ENCODE measurements at places on chromosomes 6 and 20. TPM values are rescaled to one million over a fixed set of nuclear protein-coding genes. Genes with fewer than 3 reads are reported as not detected.
A peak's percentile ranks its signal among the peaks of the same experiment; 100 is the strongest.

GRCh38 chr6:7108964-7109836 is 1.4 kb downstream of the RREB1 start:
- peak; percentile 88 for DNase-seq

GRCh38 chr20:34928411-34928810 is 27.2 kb downstream of the GSS start:
- no peak for DNase-seq

DNA sequence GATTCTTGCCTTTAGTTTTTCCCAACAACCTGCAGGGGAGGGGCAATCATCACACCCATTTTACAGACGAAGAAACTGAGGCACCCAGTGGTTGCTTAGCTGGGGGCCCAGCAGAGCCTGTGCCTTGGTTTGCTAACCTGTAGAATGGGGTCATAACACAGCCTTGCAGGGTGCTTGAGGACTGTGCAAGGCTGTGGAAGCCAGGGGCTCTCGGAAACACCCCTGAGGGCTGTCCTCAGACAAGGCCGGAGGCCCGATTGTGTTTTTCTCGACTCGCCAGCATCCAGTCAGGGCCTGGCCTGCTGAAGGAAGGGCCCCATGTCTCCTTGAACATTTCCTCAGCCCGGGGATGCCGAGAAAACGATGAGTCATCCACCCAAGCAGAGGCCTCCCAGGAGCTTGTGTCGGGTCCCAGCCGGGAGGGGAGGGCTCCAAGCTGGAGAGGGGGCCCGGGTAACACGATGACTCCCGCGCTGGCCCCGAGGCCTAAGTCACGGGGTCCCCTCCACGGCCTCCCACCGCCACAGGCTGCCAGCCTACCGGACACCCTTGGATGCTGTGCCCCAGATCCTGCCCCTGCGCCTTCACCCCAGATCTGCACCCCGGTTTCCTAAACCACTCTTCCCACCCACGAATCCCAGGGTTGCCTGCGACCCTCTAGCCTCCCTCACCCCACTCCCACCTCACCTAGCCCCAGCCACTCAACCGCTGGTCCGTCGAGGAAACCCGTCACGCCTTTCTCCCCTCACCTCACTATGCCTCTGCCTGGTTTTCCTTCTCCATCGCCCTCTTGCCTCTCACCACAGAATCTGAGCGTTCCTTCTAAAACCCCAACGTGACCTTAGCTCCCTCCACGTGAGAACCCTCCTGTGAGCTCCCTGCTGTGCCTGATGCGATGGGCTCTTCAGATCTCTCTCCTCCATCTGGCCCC is 10.6 kb downstream of the NOL4L start:
- DNase-seq = no peak

- no peak for DNase-seq
Observed at GRCh38 chr20:37246736-37247135, 14.9 kb downstream of the GHRH start.

- DNase-seq = no peak
Observed at GRCh38 chr20:16043931-16044330, 529.3 kb downstream of the KIF16B start.

GRCh38 chr6:10101551-10102252 is 313.2 kb downstream of the TFAP2A start:
- no peak for DNase-seq

DNA sequence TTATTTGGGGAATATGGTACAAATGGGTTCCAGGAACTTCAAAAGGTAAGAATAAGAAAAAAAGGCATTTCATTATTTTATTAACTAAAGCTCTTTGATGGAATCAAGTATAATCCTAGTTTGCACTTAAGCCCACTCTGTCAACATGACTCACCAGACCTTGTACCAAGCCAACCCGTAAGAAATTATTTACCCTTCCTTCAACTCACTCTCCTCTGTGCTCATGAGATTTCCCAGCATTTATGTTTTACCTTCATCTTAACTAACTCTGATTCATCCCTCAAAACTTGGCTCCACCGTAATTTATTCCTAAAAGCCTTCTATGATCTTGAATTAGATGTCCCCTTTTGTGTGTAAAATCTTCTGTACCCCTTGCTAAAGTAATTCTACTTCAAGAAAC is 308.7 kb downstream of the PKHD1 start:
- DNase-seq = no peak

DNA sequence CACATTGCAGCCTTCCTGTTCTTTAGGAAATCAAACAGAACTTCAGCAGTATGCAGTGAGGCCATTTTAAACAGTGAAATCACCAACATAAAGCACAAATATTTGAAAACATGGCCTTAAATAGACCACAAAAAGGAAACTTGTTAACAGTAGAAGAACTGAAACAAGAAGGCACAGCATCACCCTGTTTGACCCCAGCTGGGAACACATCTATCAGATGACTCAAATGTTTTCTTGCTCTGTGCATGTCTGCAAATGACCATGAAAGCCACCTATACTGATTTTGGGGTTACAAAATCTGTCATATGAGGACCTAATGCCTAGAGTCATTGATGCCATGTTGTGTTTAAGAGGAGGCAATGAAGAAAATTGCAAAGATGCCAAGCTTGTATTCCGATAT is 123.8 kb upstream of the ADGRF1 start:
- DNase-seq = no peak

DNA sequence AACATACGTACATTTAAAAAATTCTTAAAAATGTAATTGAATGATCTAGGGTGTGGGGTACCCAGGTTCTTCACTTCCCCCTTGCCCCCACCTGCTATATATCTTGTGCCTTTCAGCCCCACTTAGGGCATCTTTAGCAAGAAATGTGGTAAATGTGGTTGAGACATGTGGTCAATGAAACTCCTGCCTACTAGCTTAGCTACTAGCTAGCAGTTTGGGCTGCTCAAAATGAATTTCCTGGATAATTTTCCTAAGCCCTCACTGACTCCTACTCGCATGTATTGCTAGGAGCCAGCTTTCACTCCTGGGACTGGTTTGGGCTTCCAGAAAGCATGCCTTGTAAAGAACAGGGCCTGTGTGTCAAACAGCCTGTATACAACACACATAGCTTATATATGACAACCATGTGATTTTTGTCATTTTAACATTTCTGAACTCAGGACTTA is 257.3 kb downstream of the ATXN1 start:
- no peak for DNase-seq

GRCh38 chr20:38877483-38877882 is 48.7 kb upstream of the FAM83D start:
- no peak for DNase-seq

GRCh38 chr20:61219021-61219431 is 33.0 kb upstream of the CDH4 start:
- DNase-seq = no peak

GRCh38 chr6:143005816-143006215 is 54.9 kb upstream of the AIG1 start:
- DNase-seq = no peak

BPIFA1 gene
- not detected for polyA plus RNA-seq

MTG2 gene
- polyA plus RNA-seq = 34.6 TPM

TNNC2 gene
- 0.44 TPM for polyA plus RNA-seq

MYCT1 gene
- polyA plus RNA-seq = 34.4 TPM

PCK1 gene
- polyA plus RNA-seq = 0.26 TPM

All from left lung (tissue), 14 donors.